ENCODE measurements at places on chromosomes 2 and 18.

DNA sequence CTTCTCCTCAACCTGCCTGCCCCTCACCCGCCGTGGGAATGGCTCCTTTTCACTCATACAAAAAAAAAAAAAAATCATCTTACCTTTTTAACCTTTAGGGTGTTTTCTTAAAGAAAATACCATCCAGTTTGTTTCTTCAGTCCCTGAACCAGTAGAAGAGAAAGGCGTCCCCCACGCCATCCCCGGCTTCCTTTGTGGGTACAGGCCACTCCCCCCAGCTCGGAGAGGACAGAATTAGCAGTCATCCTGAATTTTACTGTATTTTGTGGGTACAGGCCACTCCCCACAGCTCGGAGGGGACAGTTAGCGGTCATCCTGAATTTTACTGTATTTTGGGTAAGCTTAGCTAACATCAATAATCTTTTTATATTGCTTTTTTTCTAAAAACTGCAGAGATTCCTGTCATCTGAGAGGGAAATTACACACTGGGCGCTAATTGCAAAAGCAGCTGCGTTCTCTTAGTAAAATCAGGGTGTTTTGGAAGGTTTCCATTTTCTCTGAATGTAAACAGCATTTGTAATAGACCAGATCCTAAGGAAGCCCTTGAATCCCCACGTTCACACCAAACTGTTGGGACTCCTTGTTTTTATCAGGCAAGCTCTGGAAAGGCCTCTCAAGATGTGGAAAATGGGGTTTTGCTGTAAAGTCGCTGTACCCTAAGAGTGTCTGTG is 72.5 kb downstream of the NFATC1 start:
- no peak for DNase-seq

DNA sequence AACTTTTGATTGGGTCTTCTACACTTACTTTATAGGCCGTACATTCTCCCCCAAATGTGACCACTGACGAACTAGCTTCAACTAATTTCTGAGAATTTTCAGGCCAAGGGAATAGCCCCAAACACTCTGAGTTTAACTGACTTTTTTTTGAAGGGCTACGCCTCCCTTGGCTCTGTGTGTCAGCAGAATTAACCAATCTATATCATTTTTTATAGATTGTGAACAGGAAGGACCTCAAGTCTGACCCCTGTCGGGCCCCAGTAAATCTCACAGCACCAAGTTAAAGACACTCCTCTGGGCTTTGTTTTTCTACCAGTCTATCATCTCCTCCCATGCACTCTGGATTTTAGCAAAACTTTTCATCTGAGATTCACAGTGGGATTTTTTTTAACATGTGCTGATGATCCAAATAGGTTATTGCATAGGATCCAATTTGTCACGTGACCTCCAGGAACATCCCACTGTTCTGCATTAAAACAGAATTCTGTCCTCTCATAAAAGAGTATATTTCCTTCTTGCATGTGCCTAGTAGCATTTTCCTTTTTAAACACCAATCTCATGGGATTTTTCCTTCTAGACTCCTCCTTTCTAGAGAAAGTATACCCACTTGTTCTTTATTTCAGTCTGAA is 307.1 kb downstream of the OSR1 start:
- DNase-seq: no peak

DNA sequence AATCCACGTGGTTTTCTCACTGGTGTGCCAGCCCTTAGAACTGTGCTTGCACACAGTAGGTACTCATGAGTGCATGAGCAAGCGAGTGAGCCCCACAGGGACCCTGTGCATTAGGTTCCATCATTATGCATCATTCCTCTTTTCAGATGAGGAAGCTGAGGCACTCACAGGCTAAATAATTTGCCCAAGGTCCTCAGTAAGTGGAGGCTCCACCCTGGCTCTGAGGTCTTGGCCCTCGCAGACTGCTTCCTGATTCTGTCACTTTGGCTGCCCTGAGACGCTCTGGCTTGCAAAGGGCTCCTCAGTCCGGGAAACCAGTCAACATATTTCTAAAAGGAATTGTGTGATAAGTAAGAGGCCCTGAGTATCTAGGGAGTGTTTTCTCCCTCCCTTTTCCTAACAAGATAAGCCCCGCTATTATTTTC is 71.7 kb downstream of the IL1R2 start:
- no peak for DNase-seq

GRCh38 chr18:57743008-57743407 is 60.1 kb downstream of the ATP8B1 start:
- DNase-seq: no peak

DNA sequence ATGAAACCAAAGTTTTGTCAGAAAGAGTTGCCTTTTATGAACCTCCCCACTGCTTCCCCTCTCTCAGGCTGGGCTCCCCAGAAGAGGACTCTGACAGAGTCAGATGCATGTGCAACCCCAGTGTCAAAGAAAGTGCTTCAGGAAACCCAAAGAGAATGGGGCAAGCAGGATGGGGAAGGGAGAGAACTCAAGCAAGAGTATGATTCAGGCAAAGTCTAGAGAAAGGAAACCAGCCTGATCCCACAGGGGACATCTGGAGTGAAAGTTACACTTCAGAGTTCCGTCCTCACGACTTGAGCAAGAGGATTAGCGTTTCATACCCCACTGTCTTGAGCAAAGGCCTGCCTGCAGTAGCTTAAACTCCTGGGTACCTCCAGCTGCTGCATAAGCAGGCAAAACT is 51.8 kb upstream of the EPC2 start:
- no peak for DNase-seq

DNA sequence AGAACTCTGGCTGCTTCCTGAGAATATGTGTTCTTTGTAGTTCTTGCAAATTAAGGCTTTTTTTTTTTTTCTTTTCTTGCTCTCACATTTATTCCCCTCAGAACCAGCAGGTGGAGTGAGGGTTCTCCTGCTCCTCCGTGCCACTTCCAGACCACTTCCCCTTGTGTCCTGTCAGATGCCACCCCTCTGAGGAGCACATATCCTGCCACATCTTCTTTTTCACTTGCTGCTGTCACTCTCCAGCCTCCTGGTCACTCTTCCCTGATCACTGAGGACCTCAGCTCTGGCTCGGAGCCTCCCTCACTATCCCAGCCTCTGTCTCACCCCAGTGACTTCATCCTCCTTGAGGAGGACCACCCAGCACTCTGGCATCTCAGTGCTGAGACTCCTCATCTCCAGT is 100.5 kb downstream of the TACR1 start:
- no peak for DNase-seq
